GM03348 (cell line): ENCODE measurements at places on chromosomes 1 and 21.

- DNase-seq = peak; percentile 70
Measured at GRCh38 chr1:11664336-11665065, 501 bp downstream of the FBXO6 start.

DNA sequence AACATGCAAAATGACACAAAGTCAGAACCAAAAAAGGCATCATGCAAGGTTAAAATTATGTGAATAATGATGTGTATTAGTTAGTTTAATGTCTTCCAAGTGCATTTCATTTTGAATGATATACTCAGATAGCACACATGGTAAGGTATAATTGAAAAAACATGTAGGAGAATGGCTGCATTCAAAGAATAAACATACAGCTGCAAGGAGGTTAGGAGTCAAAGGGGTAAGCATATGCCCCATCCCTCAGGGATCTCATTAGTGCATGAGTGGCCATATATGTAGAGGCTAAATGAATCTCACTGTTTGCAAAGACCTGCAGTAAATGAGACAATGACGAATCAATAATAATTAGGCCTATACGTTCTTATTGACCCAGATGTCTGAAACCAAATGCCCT lies 179.7 kb upstream of the HOOK1 start:
- DNase-seq = no peak

DNA sequence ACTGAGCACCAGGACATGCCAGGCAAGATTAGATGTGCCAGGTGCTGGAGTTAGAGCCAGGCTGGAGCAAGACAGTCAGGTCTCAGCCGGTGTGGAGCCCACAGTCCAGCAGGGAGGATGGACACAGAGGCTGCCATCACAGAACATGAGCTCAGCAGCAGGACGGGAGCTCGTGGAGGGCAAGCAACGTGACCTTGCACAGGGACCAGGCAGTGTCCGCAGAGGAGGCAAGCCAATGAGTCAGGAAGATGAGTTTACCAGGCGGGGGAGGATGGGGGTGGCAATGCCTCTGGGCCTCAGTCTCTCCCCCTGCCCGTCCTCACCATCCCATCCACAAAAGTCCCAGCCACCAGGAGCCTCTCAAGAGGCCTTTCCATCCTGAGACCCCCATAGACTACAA lies 20.7 kb upstream of the ZC3H12A start:
- DNase-seq = no peak

- peak; percentile 59 for DNase-seq
Measured at GRCh38 chr1:155012026-155012546, 9.5 kb downstream of the ZBTB7B start.

DNA sequence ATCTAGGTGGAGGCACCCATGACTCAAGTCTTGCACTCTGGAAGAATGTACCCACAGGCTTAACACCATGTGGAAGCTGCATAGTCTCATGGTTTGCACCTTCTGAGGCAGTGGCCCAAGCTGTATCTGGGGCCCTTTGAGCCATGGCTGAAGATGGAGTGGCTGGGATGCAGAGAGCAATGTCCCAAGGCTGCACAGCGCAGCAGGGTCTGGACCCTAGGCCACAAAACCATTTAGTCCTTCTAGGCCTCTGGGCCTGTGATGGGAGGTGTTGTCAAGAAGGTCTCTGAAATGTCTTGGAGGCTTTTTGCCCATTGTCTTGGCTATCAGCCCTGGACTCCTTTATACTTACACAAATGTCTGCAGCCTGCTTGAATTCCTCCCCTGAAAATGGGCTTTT lies 21.4 kb upstream of the FCRL3 start:
- no peak for DNase-seq

DNA sequence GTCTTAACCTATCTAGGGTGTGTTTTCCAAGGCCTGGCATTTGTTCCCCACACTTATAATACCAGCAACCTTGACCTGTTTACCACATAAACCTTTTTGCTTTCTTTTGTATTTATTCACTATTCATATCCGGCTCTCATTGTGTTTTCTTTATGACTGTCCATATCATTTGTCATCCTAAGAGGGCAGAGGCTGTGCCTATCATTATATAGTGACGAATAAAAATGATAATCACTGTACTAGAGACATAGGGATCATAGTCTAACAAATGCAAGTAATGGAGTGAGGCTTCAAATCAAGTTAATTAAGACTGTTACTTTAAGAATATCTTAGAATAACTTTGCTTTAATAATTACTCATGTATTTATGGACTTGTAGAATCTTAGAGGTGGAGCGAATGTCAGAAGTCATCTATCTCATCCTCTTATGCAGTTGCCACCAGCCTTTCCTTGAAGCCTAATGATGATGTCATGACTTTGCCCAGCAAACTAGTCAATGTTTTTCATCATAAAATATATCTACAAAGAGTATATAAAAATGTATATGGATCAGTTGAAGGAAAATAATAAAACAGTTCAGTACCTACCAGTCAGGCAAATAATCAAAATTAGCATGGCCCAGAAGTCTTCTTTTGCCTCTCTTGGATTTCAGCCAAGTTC lies 4.7 kb upstream of the ETV3 start:
- DNase-seq = no peak

- no peak for DNase-seq
Measured at GRCh38 chr1:206944703-206945102, 1.6 kb downstream of the PIGR start.

GRCh38 chr1:230220478-230220877 lies 153.4 kb downstream of the GALNT2 start:
- no peak for DNase-seq

DNA sequence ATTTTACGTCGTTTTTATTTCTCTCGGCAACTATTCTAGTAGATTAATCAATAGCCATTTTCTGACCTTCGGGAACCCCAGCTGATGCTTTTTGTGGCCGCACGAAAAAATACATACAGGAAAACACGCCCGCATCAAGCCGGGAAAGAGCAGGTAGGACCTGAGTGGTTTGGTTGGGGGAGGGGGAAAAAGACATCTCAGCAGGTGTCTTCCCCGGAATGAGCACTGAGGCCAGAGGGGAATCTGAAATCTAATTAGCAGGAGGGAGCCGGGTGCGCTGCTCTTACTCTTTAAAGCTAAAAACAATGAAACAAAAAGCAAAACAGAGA lies 618 bp upstream of the FOXD3 start:
- no peak for DNase-seq

GRCh38 chr1:25067518-25068251 lies 137.6 kb upstream of the RUNX3 start:
- DNase-seq = no peak

- DNase-seq = no peak
Measured at GRCh38 chr1:40973912-40974311, 5.6 kb upstream of the CTPS1 start.

DNA sequence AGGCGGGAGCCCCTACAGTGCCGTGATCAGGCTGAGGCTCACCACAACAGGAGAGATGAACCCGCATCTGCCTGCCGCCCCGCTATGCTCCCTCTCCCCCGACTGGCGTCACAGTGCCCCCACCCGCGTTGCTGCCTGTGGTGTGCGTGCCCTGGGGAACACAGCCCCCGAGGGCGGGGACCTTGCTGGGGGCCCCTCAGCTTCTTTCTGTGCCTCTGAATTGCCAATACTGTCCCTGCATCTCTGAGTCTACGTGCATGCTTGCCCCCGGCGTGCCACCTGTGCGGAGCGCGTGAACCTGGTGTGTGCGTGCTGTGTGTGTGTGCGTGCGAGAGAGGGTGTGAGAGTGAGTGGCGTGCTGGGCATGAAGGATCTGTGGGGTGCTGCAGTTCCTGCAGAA lies 10.3 kb downstream of the PARS2 start:
- no peak for DNase-seq

GRCh38 chr1:32232558-32233304 lies 10.5 kb downstream of the EIF3I start:
- DNase-seq = no peak

GRCh38 chr1:82463951-82464350 lies 663.2 kb downstream of the ADGRL2 start:
- DNase-seq = no peak

DNA sequence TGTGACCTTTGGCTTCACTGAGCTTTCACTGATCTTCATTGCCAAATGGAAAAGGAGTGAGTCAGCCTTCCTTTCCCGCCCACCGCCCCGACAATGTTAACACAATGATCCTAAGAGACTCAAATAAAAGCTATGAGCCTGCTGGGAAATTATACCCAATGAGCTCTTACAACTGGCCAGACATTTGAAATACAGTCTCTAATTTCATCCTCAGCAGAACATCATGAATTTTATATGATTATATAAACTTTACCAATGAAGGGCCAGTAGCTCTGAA lies 252.5 kb downstream of the SIPA1L2 start:
- no peak for DNase-seq

DNA sequence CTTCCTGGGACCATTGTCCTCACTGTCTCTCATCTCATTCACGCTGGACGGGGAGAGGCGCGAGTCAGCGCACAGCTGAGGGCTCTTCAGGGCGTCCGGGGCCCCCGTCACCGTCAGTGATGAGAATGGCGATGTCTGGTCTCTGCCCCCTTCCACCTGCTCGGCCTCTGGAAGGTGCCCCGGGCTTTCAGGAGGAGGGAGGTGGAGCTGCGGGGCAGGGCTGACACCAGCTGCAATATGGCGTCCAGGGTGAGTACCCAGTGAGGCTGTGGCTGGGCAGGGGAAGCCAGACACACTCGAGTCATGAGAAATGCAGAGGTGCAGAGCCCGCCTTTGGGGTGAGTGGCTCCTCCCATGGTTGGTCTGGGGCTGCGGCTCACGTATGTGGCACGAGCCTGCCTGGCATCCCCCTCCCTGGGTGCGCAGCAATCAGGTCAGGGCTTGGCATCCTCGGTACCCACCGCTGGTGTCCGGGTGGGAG lies 15.1 kb downstream of the MORN1 start:
- no peak for DNase-seq

DNA sequence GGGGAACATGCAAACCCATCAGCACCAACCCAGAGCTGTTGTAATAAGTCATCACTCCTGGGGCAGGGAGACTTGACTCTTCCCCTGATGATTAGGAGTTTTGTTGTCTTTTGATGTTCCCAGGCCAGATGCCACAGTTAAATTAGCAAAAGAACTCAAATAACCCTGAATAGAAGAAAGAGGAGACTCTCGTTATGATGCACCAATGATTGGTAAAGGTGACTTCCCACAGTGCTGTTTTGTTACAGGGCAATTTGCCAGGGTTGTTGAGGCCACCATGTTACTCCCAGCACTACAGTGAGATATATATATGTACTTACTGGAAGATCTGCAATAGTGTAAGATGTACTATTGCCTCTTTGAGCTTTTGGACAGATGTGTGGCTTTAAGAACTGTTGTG lies 24.3 kb upstream of the RCAN1 start:
- DNase-seq = no peak

- no peak for DNase-seq
Measured at GRCh38 chr21:14353726-14354125, 29.2 kb downstream of the HSPA13 start.
